ENCODE measurements at places on chromosomes 12 and 14. TPM values are rescaled to one million over a fixed set of nuclear protein-coding genes. Genes with fewer than 3 reads are reported as not detected.

- no peak for DNase-seq
Observed at GRCh38 chr14:76828339-76829012, 2.3 kb downstream of the LRRC74A start.

The ASPG gene
- total RNA-seq = 1.3 TPM

GRCh38 chr12:94994312-94994711 is 9.2 kb downstream of the NDUFA12 start:
- DNase-seq = no peak

The SRRM4 gene
- not detected for total RNA-seq

DNA sequence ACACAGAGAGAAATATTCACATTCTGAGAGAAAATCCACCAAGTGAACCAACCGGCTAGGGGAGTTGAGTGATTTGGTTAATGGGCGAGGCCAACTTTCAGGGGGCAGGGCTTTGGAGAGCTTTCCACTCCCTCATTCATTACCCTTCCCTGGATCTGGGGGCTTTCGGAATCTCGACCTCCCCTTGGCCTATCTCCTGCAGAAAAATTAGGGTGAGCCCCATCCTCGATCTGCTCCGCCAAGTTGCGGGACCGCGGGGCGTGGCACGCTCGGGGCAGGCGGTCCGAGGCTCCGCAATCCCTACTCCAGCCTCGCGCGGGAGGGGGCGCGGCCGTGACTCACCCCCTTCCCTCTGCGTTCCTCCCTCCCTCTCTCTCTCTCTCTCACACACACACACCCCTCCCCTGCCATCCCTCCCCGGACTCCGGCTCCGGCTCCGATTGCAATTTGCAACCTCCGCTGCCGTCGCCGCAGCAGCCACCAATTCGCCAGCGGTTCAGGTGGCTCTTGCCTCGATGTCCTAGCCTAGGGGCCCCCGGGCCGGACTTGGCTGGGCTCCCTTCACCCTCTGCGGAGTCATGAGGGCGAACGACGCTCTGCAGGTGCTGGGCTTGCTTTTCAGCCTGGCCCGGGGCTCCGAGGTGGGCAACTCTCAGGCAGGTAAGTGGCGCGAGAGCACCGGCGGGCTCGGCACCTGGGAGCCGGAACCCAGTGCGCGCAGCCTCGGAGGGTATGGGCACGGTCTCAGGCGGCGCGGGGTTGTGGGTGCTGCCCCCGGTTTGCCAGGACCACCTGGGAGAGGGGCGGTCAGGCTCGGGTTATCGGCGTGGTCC is at the start of gene ERBB3:
ERBB3 (plus strand) TSS at position 443 of the 833 bp plus-strand sequence; CDS start at position 579, 136 bp downstream.
- peak; percentile 71 for DNase-seq

The KRT6A gene
- total RNA-seq = not detected

- DNase-seq = no peak
Observed at GRCh38 chr12:88763536-88764100, 183.3 kb upstream of the KITLG start.

GRCh38 chr12:49585477-49586459 is 17.8 kb upstream of the MCRS1 start:
- no peak for DNase-seq

The KRT78 gene
- total RNA-seq = not detected

GRCh38 chr12:53816360-53817020 is 64.7 kb upstream of the CISTR start:
- DNase-seq = no peak

- no peak for DNase-seq
Observed at GRCh38 chr14:68657300-68658028, 135.4 kb downstream of the ZFP36L1 start.

- peak; percentile 72 for DNase-seq
Observed at GRCh38 chr14:95774265-95775160, 60.6 kb upstream of the TCL1A start.

The SLC6A15 gene
- total RNA-seq = 101 TPM

- no peak for DNase-seq
Observed at GRCh38 chr12:58920961-58921861, 907 bp upstream of the LRIG3 start.

The IL22 gene
- total RNA-seq = not detected

GRCh38 chr14:32298346-32298745 is 30.8 kb upstream of the AKAP6 start:
- DNase-seq = no peak

DNA sequence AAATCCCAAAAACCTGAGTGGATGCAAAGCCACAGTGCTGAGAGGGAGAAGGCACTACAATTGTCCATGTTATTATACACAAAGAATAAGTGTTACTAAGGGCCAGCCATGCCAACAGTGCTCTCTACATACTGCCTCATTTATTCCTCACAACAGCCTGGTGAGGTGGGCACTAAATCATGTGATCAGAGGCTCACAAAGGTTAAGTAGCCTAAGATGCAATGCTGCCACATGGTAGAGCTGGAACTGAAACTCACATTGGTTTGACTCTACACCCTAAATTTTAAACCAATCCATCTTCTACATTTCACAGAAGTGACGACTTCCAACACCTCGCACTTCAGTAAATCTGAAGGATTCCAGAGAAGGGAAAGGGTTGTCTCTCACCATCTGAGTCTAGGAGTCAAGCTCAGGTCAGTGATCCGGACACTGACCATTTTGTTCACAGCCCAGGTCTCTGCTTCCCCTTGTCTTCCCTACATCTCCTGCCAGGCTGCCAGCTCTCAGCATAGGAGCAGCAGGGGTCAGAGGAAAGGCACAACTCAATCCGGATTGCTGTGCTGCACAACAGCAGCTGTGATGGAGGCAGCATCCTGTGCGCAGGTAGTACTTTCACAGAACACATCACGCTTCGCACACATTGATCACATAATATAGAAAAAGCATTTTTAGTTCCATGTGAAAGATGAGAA is 29.6 kb downstream of the NID2 start:
- no peak for DNase-seq

DNA sequence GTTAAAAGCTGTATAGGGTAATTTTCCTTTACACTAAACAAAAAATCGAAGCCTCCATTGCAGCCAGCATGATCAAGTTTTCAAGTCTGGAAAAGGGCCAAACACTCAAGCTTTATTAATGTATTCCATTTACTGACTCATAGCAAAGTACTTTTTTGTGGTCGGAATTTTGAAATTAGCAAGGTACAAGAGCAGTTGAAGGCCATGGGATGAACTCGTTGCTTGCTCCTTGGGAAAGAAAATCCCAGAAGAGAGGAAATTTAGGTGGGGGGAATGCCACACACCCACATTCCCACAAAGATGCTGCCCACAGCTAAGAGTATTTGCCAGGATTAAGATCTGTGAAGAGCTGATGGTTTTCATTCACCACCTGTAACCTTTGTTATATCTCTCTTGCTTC is 333.7 kb downstream of the EGLN3 start:
- no peak for DNase-seq

GRCh38 chr12:102182635-102183034 is 15.0 kb downstream of the PMCH start:
- no peak for DNase-seq

DNA sequence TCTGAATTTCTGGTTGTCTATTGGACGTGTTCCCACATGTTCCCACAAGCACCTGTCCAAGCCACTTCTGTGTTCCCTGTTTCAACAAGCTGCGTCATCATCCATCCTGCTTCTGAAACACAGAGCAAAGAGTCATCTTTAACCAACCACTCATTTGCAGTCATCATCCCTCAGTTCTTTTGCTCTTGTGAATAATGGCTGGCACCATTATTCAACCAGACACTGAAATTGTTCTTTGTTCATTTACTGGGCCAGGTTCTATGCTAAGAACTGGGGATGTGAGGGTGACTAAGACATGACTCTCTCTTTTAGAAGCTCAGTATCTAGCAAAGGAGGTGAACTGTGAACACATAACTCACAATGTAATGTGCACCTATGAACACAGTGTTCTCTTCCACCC is 40.7 kb upstream of the ANO4 start:
- DNase-seq = no peak

DNA sequence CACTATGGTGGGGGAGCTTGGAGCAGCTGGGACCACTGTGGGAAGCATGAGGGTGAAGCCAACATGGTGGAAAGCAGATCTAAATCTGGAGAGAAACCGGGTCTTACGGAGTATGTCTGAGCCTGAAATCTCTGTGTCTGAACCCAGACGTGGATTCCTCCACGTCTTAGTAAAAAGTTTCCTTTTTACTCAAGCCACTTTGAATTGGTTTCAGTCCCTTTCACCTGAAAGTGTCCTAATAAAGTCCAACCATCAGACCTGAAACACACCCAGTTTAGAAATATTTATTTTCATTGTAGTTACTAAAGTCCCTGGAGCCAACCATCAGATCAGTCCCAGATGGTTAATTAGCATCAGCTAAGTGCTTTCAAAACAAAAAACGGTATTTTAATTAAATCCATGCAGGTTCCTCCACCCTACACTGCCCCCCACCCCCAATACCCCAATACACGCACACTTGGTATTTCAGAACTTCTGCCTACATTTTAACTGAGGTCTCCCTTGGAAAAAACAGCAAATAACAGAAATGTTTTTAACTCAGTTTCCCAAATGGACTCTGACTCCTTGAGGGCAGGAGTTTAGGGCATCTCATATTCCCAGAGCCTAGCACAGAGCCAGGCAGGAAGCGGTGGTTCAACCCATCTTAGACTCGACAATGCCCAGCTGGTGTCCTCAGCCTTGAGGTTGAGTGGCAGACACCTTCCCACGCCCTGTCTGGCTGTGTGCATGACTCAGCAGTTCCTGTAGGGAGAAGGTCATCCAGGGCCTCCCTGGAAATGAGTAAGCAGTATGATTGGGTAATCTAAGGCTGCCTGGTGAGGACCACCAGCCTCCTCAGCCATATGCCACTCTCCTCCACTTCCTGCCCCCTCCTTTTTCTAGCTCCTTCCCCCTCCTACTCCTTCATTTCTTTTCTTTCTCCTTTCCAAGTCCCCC is 175.8 kb downstream of the TTC8 start:
- peak; percentile 12 for DNase-seq

DNA sequence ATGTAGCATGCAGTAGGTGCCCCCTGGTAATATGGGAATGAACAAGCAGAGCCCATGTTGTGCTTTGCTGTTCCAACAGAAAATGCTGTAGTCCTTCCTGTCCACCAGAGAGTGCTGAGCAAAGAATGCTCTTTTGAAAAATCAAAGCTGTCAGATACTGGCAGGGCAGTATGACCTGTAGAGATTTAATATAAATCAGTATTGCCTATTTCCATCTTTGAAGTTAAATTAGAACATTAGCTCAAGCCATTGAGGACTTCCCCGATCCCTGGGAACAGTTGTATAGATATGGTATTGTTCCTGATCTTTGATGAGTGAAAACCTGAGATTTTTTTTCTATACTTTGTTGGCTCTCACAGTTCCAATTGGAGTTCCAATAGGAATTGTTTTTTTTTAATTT is 13.0 kb downstream of the TTC8 start:
- DNase-seq = no peak

GRCh38 chr12:90999966-91000365 is 4.8 kb downstream of the EPYC start:
- no peak for DNase-seq

DNA sequence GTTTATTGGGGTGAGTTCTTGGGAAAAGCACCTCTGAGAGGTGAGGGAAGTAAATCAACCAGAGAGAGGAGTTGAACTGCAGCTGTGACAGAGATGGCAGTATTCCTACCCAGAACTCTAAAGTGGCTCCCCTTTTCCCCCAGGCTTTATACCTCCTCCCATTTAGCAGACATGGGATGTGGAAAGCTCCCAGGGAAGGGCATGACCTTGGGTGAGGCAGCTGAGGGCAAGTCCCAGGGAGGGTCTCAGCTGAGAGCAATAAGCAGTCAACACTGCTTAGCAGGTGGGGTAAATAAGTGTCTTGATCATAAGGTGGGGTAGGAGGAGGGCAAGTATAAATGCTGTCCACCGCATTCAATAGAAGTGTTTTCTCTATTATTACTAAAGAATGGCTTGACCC is 143.0 kb downstream of the AKAP6 start:
- DNase-seq = no peak

The C14orf132 gene
- total RNA-seq = 0.87 TPM

The KRT75 gene
- not detected for total RNA-seq

DNA sequence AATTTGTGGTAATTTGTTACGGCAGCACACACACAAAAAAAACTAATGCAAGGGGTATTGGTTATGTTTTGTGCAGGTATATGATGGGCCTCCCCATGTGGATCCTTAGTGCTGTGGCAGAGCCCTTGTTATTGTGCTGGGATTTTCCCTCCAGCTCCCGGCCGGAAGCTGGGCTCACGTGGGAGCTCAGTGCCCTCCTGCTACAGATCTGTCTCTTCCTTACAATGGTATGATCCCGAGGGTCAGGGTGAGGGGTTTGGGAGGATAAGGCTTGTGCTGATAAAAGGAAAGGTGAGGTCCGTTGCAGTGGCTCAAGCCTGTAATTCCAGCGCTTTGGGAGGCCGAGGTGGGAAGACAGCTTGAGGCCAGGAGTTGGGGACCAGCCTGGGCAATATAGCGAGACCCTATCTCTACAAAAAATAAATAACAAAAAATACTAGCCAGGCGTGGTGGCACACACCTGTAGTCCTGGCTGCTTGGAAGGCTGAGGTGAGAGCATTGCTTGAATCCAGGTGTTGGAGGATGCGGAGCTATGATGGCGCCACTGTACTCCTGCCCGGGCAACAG is 861 bp upstream of the SLC48A1 start:
- DNase-seq = no peak

DNA sequence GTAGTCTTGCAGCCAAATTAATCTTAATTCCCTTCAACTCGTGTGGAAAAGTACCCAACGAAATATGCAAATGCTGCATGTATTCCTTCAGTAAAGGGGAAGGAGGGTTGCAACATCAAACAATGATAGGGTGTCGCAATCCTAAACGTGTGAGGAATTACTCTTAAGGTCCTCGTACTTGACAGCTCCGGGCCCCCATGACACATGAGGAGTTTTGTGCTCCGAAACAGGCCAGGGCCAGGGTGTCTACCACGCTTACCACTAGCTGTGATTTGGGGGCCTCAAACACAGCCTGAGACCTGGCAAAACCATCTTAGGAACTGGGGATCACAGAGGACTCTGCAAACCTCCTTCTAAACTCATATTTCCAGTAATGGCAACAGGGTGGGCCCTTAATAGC is 20.4 kb downstream of the FOS start:
- DNase-seq = no peak

The ADCY6 gene
- 28.1 TPM for total RNA-seq

GRCh38 chr14:80278293-80279023 is 67.2 kb upstream of the DIO2 start:
- no peak for DNase-seq

DNA sequence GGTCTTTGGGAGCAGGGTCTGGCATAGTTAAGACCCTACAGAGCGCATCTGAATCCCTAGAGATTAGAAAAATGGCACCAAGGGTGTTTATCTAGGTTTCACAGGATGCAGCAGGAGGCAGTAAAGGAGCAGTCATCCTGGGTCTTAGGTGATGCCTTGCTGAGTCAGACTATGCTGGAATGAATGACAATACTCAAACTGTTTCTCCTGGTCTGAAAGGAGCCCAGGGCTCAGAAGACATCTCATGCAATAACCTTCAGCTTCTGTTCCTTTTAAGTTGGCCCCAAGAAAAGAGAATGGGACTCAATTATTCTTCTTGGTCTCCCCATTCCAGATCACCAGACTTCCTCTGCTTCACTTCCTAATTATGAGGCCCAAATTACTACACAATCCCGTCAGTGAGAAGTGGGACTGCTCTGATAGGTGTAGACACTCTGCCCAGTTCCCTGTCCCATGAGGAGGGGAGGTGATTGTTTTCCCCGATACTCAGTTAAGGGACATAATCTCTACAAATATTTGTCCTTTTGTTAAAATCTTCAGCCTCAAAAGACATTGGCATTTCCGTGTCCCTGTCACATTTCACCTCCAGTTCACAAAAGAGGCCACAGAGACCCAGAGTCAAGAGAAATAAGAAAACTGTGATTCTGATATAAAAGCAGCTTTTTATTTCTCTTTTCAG is 14.8 kb upstream of the APOF start:
- peak; percentile 45 for DNase-seq

The KRT82 gene
- total RNA-seq = not detected

The TSPAN19 gene
- 0.69 TPM for total RNA-seq

The CLEC12A gene
- not detected for total RNA-seq

The IAPP gene
- not detected for total RNA-seq

The GLIPR1L2 gene
- not detected for total RNA-seq
